ENCODE measurements at places on chromosomes 12 and 14.
A peak's percentile ranks its signal among the peaks of the same experiment; 100 is the strongest.

DNA sequence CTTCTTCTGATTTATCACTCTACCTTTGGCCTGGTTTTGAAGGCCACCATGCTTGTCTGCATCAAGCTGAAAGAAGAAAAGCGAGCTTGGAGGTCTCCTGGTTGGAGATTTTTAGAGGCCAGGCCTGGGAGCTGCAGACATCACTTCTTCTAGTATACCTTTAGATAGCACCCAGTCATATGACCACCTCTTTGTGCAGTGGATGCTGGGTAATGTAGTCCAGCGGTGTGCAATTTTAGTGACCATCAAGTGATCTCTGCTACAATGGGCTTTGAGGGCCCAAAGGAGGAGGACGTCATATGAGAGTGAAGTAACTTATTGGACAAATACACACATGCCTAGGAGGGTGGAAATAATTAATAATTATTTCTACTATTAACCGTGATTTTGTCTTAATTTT is 15.2 kb upstream of the WNT5B start:
- no peak for DNase-seq

- DNase-seq = peak; percentile 48
These were observed 21.4 kb downstream of the ACVR1B start for GRCh38 chr12:51972849-51973273.

GRCh38 chr12:127125607-127126259 is 1141.2 kb upstream of the TMEM132C start:
- no peak for DNase-seq

DNA sequence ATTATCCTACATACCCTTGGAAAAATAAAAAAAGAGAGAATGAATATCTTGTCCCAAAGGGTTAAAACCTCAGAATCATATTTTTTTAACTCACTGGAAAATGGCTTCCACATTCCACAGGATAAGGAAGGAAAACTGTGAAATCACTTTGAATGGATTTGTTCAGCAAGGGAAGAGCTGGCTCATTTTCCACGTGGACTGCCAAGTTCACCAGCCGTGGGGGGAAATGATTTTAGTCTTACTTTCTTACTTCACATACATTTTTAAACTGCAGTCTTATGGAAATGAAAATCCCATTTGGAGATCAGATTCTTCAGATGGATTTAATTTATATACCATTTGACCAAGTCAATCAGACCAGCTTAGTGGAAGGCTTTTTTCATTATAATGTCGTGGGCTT is 29.9 kb upstream of the AEBP2 start:
- no peak for DNase-seq

DNA sequence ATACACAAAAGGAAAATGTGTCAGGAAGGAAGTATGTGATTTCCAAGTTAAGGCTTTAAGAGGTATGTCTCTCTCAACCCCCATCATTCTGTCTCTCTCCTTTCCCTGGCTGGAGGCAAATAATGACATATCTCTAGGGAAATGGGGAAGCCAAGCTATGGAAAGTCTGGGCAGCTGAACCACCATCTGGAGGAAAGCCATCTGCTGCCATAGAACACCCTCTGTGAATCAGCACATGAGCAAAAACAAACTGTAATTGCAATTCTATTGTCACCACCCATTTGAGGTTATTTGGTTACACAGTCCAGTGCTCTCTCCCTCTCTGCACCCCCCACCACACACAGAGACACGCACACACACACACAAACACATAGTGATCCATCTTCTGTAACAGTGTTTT is 766.2 kb downstream of the FLRT2 start:
- DNase-seq = no peak

GRCh38 chr12:5073054-5073453 is 29.4 kb downstream of the KCNA5 start:
- no peak for DNase-seq

GRCh38 chr12:99253068-99253467 is 394.5 kb upstream of the GARIN6 start:
- DNase-seq = no peak

- DNase-seq = no peak
These were observed 435 bp downstream of the FOXM1 start for GRCh38 chr12:2876431-2877046.

DNA sequence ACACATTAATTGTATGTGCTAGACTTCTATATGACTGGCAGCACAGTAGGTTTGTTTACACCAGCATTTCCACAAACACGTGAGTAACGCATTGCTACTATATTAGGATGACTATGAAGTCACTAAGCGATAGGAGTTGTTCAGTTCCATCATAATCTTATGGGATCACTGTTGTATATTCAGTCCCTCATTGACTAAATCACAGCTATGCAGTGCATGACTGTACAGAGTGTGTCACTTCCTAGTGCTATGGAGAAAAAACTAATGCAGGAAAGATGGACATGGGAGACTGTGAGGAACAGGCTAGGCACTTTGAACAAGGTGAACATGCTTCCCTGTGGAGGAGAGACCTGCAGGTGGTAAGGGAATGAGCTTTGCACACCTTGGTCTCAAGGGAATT is 259.8 kb downstream of the NUAK1 start:
- DNase-seq = no peak

GRCh38 chr14:50792051-50792477 is 38.9 kb downstream of the NIN start:
- no peak for DNase-seq

DNA sequence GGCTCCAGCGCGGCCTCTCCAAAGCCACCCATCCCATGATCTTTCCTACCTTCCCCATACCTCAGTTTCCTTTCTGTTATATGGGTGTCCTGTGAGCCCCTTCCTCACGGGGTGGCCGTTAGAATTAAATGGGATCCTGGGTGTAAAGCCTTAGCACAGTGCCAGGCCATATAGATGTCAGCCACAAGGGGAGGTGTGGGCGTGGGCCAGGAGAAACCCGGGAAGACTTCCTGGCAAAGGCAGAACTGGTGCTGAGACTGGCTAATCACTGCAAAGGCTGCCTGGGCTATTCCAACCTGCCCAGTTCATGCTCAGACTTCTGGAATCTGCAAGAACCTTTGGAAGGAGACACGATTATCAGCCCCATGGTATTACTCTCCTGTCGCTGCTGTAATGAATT is 11.0 kb upstream of the NCOR2 start:
- no peak for DNase-seq

- no peak for DNase-seq
These were observed 96.7 kb downstream of the RFLNA start for GRCh38 chr12:124391340-124392261.

- no peak for DNase-seq
These were observed 5.4 kb downstream of the CRACR2A start for GRCh38 chr12:3747543-3747942.

GRCh38 chr14:101980700-101981099 is 16.3 kb downstream of the DYNC1H1 start:
- peak; percentile 40 for DNase-seq

GRCh38 chr12:131199221-131199620 is 245.5 kb downstream of the ADGRD1 start:
- DNase-seq = no peak

DNA sequence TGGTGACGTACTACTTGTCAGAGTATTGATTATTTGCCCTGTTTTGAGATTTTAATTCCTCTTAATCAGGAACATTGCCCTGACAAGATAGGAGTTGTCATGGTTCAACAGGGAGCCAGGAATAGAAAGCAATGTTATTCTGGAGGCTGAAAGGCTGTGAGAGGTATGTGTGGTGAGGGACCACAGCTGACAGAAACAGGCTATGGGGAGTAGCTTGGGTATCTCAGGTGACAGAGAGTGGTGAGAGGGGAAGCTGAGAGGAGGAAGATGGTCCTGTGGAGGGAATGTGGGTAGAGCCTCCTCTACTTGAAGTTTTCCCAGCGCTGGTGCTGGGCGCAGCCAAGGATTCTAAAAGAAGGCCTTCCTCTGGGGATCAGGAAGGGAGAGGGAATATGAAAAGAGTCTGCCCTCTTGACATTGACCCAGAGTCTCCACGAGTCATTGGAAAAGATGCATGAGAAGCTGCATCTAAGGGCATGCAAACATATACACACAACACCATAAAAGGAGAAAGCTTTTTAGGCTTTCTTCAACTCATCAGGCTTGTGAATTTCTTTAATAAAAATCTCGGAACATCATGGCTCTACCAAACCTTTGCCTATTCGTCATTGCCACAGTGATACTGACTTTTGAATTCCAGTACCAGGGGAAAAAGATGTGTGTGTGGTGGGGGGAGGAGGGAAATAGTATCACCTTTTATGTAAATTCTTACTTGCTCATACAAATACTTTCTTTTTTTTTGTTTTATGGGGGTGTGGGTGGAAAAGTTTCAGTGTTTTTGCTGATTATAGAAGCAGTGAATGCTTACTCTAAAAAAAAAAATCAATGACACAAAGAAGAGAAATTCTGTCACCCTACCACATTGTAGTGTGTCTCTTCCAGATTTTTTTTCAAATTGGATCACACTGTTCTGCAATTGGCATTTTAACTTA is 39.9 kb upstream of the DHRS7 start:
- no peak for DNase-seq

- DNase-seq = peak; percentile 87
These were observed 774 bp upstream of the MANSC4 start for GRCh38 chr12:27780612-27781408.

- peak; percentile 79 for DNase-seq
These were observed 17.9 kb downstream of the SRGAP1 start for GRCh38 chr12:63862187-63862968.

GRCh38 chr12:91099341-91099740 is 12.0 kb downstream of the LUM start:
- DNase-seq = no peak

GRCh38 chr12:42097971-42098370 is 46.7 kb downstream of the GXYLT1 start:
- DNase-seq = no peak

DNA sequence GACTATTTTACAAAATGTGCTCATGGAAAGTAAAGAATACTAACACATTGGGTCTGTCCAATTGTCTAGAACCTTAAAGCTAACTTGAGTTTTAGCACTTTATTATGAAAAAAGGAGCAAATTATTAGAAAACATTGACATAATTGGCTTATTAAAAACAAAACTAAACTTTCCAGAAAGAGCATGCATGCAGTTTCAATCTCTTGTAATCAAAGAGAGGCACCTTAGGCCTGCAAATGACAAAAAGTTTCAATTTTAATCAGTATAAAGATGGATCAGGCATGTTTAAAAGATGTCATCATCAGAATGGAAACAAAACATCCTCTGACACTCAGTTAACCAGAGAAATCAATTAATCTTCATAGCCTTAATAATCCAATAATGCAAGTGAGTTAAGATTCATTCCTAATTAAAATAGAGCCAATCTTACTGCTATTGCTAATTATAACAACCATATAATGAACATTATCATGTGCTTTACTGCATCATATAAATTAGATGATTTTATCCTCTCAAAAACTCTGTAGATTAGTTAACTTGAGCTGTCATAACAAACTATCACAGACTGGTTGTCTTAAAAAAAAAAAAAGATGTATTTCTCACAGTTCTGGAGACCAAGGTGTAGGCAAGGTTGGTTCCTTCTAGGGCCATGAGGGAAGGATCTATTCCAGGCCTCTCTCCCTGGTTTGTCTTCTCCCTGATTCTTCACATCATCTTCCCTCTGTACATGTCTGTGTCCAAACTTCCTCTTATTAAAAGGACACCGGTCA is 131.4 kb downstream of the RPAP3 start:
- DNase-seq = no peak

- DNase-seq = no peak
These were observed 977 bp upstream of the TMEM120B start for GRCh38 chr12:121711361-121712189.

GRCh38 chr12:3288690-3289089 is 202.3 kb upstream of the PRMT8 start:
- no peak for DNase-seq

GRCh38 chr14:103727313-103727980 is 11.8 kb downstream of the ZFYVE21 start:
- DNase-seq = no peak
